ENCODE measurements at places on chromosomes 6 and 20. TPM values are rescaled to one million over a fixed set of nuclear protein-coding genes. Genes with fewer than 3 reads are reported as not detected.

GRCh38 chr20:24691901-24692351 is 222.5 kb downstream of the SYNDIG1 start:
- no peak for DNase-seq

- peak; percentile 32 for DNase-seq
Measured at GRCh38 chr6:121816906-121817540, 381.6 kb downstream of the GJA1 start.

GRCh38 chr20:41463567-41463966 is 96.9 kb upstream of the EMILIN3 start:
- no peak for DNase-seq

DNA sequence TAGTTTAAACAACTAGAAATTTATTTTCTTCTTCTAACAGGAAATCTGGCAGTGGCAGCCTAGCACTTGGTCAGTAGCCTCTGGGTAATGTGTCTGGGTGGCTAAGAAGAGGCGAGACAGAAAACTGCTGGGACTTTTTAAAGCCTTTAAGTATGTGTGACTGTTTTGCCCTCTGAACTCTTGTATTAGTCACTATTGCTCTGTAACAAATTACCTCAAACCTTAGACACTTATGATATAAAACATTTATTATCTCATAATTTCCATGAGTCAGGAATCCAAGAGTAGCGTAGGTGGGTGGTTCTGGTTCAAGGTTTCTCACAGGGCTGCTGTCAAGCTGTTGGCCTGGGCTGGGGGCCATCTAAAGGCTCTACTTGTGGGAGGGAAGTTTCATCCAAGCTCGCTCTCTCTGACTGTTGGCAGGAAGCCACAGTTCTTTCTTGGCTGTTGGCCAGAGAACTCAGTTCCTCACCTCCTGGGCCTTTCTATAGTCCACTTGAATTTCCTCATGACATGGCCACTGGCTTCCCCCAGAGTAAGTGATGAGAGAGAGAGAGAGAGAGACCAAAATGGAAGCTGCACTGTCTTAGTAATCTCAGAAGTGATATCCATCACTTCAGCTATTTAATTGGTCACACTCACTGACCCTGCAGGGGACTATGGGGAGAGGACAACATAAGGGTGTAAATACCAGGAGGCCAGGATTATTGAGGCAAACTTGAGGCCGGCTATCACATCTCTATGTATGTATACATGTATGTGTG is 17.4 kb upstream of the TBC1D22B start:
- DNase-seq, result peak; percentile 99

- DNase-seq, result no peak
Measured at GRCh38 chr6:36226438-36227047, 30.0 kb downstream of the BRPF3 start.

DNA sequence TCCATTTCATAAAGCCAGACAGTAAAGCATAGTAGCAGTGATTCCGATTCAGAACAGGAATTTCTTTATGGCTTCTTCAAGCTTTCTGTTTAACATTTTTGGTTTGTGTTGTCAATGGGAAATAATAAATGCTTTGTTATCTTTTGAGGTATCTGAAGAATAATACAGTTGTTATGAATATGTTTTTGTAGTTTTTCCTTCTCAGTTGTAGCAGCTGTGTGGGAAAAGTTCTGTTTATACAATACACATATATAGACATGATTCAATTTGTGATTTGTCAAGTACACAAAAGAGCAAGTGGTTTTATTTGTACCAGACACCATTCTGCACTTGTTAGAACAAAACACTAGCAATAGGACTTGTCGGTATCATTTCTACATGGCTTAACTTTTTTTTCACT is 96.6 kb downstream of the CDYL start:
- no peak for DNase-seq

DNA sequence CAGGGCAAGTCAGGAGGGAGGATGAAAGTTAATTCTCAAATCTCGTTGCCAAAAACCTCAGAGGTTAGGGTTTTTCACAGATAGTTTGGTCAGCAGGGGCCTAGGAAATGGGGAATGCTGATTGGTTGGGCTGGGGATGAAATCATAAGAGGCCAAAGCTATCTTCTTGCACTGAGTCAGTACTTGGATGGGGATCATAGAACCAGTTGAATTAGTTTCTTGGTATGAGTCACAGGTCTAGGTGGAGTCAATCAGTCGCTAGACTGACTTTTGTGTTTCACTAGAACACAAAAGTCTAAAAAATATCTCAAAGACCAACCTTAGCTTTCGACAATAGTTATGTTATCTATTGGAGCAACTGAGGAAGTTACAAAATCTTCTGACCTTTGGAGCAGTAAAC is 368.5 kb downstream of the TBC1D32 start:
- peak; percentile 3 for DNase-seq

GRCh38 chr6:151870375-151870774 is 62.9 kb downstream of the ESR1 start:
- no peak for DNase-seq

DNA sequence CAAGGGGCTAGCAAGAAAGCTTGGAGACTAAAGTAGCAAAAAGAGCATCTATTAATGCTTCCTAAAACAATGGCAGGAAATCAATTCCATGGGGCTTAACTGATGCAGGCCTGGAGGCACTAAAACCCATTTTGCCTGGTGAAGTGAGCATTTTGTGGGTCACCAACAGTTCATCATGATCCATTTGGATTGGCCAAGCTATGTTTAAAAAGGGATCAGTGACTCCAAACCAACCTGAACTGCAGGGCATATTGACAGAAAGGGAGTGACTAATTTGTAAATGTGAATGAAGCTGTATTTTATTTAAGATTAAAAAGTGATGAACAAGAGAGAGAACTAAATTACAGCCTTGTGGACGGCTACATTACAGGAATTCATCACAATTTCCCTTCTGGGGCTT is 132.0 kb downstream of the PCSK2 start:
- DNase-seq, result no peak

GRCh38 chr20:47412083-47412482 is 55.6 kb upstream of the ZMYND8 start:
- DNase-seq, result no peak

- peak; percentile 66 for DNase-seq
Measured at GRCh38 chr6:169156108-169156792, 97.4 kb downstream of the THBS2 start.

DNA sequence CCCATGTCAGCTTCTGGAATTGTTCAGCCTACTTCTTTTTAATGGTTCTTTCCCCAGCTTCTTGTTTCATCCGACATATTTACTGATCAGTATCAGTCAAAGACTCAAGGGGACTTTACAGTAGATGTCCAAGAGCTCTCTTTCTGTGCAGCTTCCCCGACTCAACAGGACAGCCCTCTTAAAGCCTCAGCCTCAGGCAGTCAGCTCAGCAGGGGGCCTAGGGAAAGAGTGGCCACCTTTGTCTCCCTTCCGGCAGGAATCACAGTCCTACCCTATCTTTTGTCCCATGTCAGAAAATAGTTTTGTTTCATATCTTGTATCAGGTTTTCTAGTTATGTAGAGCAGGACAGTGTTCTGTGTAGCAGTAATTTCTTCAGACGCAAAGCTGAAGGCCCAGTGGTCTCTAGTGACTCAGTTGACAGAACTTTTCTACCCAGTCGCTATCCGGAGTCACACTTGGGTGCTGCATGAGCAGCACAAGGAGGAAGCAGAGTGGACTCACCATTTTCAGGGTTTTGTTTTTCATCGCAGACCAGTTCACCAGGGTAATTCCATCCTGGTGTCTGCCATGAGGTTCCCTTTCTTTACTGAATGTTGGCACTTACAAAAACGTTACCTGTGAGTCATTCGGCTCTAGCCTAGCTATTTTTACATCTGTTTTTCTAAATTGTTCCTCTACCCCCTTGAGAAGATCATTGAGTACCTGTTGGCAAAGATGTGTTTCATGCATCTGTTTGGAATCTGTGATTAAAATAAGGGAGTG is 47.7 kb downstream of the SPATA2 start:
- no peak for DNase-seq

TREML4 gene
- total RNA-seq, result not detected

BPIFA3 gene
- total RNA-seq, result not detected

DNA sequence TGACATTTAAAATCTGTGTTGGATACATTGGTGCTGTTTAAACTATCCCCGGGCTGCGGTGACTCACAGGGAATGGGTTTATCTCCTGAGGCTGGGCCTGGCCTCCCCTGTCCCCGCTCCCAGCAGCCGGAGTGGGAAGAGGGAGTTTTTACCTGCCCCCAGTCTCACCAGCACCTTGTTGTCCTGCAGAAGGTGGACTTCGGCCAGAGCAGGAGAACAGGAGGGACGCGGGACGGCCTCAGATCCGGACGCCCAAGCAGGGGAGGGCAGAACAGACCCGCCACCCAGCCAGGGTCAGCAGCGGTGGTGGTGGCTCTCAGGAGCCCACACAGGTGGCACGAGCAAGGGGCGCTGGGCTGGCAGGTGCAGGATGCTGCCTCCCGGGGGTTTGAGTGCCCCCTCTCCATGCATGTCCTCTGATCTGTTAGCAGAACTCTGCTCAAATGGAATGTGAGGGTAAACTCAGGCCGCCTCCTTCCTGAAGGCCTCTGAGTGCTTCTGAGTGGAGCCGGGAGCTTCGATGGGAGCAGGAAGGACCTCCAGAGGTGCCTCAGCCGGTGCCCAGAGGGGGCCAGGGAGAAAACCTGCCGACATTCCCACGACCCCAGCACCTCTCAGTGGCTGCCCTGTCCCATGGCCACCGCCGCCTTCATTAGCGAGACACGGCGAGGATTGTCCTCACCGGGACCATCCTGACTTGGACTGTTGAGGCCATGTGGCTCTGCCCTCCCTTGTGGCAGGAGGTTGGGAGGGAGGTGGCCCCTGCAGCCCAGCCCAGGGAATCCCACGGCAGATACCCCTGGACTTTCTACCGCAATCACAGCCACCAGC is 43.4 kb upstream of the MRGBP start:
- DNase-seq, result peak; percentile 48

DNA sequence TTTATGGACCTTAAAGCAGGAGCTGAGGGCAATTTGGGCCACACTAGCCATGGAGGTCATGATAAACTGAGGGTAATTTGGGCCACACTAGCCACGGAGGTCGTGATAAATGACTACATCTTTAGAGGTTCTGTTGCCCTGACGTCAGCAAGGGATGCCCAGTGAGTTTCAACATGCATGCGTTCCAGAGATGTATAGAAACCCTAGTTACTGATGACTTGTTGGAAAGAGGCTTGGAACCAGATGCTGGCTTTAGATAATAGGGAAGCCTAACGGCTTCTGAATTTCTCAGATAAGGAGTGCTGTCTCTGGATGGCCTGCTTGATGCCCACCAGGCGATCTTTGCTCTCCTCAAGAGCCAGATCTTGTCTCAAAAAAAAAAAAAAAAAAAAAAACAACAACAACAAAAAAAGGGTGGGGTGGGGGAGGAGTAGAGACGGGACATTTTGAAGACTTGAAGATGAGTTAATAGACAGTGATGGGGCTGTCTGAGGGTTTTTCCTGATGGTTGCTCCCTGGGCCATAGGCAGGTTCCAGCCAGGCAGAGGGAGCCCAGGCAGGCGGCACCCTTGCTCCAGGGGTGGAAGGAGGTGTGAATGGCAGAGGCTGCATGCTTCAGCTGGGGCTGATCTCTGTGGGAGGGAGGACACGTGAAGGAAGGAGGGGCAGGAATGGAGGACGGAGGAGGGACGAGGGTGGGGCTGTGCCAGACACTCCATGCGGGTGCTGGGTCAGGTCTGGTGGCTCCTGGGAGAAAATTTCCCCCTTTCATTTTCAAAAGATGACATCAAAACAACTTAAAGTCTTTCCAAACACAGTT is 27.0 kb upstream of the FRMD1 start:
- DNase-seq, result peak; percentile 15

TGM2 gene
- total RNA-seq, result 108 TPM

SNAP25 gene
- total RNA-seq, result 11.9 TPM

XKR7 gene
- 0.05 TPM for total RNA-seq

DNA sequence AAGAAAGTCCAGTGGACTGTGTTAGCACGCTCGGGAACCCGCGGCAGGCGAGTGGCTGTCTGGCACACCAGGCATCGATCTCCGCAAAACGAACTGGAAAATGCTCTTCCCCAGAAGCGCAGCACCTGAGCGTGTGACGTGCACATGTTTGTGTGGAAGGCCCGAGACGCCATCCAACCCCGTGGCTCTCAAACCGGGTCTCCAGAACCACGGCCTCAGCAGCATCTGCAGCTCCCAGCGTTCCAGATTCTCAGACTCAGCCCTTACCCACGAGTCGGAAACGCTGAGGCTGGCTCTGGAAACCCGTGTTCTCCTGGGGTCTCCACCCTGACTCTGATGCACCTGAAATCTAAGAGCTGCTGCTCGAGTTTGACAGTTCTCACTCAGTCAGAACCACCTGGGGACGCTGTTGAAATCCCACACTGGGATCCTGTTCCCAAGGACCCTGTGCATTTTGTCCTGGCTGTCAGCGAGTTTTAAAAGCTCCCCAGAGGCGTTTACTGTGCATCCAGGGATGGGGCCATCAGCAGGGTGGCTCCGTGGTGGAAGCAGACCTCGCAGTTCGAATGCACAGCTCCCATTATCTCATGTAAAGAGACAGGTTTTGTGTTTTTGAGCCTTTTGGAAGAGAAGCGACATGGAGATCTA is 69.0 kb downstream of the DLL1 start:
- no peak for DNase-seq

DNA sequence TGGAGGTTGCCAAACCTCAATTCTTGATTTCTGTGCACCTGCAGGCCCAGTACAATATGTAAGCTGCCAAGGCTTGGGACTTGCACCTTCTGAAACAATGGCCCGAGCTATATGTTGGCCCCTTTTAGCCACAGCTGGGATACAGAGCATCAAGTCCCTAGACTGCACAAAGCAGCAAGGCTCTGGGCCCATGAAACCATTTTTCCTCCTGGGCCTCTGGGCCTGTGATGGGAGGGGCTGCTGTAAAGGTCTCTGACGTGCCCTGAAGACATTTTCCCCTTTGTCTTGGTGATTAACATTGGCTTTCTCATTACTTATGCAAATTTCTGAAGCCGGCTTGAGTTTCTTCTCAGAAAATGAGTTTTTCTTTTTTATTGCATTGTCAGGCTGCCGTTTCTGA is 40.5 kb upstream of the SLC35F1 start:
- DNase-seq, result no peak

CALHM5 gene
- total RNA-seq, result 1.6 TPM

CFAP206 gene
- 2.4 TPM for total RNA-seq

GRCh38 chr6:104941729-104942091 is 15.2 kb upstream of the LIN28B start:
- no peak for DNase-seq

ARMH2 gene
- total RNA-seq, result not detected
